ENCODE measurements at places on chromosomes 5 and 9. TPM values are rescaled to one million over a fixed set of nuclear protein-coding genes. Genes with fewer than 3 reads are reported as not detected.

The PCDHB12 gene
- total RNA-seq = 0.18 TPM

The FOXD4L6 gene
- not detected for total RNA-seq

The RLN2 gene
- total RNA-seq = not detected

The FRMD3 gene
- total RNA-seq = 2.0 TPM

The CDKN2A gene
- total RNA-seq = 21.8 TPM

The INSL4 gene
- not detected for total RNA-seq

The SOWAHA gene
- not detected for total RNA-seq

The ECSCR gene
- total RNA-seq = 0.36 TPM

The ZNF608 gene
- total RNA-seq = 20.4 TPM

The MEGF10 gene
- total RNA-seq = not detected

The SLC24A2 gene
- total RNA-seq = 0.16 TPM

The SPINK13 gene
- not detected for total RNA-seq

The ANXA2R gene
- total RNA-seq = 3.4 TPM

The ARHGEF37 gene
- total RNA-seq = 2.6 TPM

The OLFM1 gene
- 1.5 TPM for total RNA-seq

The ROR2 gene
- 26.5 TPM for total RNA-seq

The TGFBI gene
- 227 TPM for total RNA-seq

The OMD gene
- total RNA-seq = 0.33 TPM

The FRRS1L gene
- total RNA-seq = 0.18 TPM

The TUSC1 gene
- 10.5 TPM for total RNA-seq

The CENPH gene
- total RNA-seq = 20.2 TPM

The GGTA1 gene
- 0.18 TPM for total RNA-seq

The ACTL7A gene
- total RNA-seq = not detected

The SNCAIP gene
- 0.57 TPM for total RNA-seq

The IL4 gene
- not detected for total RNA-seq

The EGFL7 gene
- 5.6 TPM for total RNA-seq

The SLIT3 gene
- 52.5 TPM for total RNA-seq

The AIF1L gene
- total RNA-seq = 0.45 TPM

The SHISAL2B gene
- total RNA-seq = not detected

The BRD3 gene
- total RNA-seq = 7.5 TPM

The TNC gene
- total RNA-seq = 8.3 TPM

The DMRTA1 gene
- 0.90 TPM for total RNA-seq

The CDH18 gene
- 2.2 TPM for total RNA-seq

The DMRT3 gene
- not detected for total RNA-seq

The FLT4 gene
- total RNA-seq = not detected

The NOXA1 gene
- 0.36 TPM for total RNA-seq

The NUDT12 gene
- total RNA-seq = 16.8 TPM

The CYFIP2 gene
- 3.7 TPM for total RNA-seq

The CCDC192 gene
- total RNA-seq = not detected

The GRM6 gene
- not detected for total RNA-seq

The FGF10 gene
- 1.2 TPM for total RNA-seq

The PDE6A gene
- total RNA-seq = not detected

The GALNT12 gene
- total RNA-seq = 138 TPM

The ASS1 gene
- total RNA-seq = 123 TPM

The SPATA31E1 gene
- not detected for total RNA-seq

The JADE2 gene
- 28.0 TPM for total RNA-seq

The C5orf34 gene
- 10.4 TPM for total RNA-seq

The SGCD gene
- total RNA-seq = 11.7 TPM

The ANKRD55 gene
- total RNA-seq = not detected

The TAF11L5 gene
- not detected for total RNA-seq

The BTNL3 gene
- total RNA-seq = not detected

The TCF7 gene
- total RNA-seq = 1.1 TPM
